ENCODE measurements at places on chromosomes 1 and 21.

GRCh38 chr1:11061652-11062365 is 2.0 kb upstream of the SRM start:
- DNase-seq: no peak

DNA sequence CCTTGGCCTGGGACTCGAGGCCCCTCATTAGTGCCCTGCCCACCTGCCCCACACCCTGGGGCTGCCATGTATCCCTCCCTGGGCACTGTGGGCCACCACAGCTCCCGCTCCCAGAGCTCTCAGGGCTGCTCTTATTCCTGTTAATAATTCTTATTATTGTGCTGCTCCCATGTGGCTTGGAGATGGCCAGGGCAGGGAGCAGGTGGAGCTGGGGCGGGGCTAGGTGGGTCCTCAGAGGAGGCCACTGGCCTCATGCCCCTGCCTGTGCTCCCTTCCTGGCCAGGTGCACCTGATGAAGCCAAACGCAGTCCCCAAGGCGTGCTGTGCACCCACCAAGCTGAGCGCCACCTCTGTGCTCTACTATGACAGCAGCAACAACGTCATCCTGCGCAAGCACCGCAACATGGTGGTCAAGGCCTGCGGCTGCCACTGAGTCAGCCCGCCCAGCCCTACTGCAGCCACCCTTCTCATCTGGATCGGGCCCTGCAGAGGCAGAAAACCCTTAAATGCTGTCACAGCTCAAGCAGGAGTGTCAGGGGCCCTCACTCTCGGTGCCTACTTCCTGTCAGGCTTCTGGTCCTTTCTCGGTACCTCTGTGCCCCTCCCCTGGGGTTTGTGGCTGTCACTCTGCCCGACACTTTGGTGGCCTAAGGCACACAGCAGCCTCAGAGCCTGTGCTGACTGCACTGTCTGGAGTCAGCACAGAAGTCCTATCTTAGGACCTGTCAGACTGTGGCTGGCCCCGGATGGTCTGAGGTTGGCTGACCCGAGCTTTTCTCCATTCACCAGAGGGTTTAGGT is 34.1 kb downstream of the BMP8A start:
- no peak for DNase-seq

GRCh38 chr1:59477286-59477685 is 180.4 kb downstream of the FGGY start:
- no peak for DNase-seq

GRCh38 chr1:218259800-218260199 is 25.3 kb upstream of the RRP15 start:
- peak; percentile 17 for DNase-seq

DNA sequence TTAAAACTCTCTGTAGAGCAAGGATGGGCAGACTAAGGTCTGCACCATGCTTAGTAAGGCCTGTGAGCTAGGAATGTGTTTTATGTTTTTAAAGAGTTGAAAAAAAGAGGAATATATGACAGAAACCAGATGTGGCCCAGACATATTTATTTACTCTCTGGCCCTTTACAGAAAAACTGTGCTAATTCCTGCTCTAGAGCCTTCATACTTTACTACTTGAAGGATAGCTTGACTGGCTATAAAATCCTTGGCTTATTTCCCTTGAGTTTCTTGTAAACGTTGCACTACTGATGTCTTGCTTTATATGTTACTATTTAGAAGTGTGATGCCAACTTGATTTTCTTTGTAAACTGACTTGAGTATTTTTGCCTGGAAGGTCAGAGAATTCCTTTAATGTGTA is 33.5 kb downstream of the CTBS start:
- peak; percentile 30 for DNase-seq

DNA sequence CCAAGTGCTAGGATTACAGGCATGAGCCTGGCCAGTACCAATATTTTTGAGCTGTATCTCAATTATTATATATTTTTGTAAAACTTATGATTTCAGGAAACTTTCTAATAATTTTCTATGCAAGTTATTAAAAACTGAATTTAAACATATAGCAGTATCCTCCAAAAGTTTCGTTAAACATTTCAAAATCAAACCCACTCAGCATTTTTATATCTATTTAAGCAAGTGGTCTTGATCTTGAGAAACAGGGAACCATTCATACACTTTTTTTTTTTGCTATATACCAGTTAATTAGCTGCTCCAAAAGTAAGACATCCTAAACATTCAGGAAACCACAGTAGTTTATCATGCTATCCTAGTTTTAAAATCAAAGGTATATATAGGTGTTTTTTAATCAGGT is 22.0 kb downstream of the SHCBP1L start:
- DNase-seq: no peak

- DNase-seq: no peak
Measured at GRCh38 chr1:175755516-175756070, 12.2 kb upstream of the TNR start.

- DNase-seq: no peak
Measured at GRCh38 chr1:17251701-17252376, 2.9 kb downstream of the PADI3 start.

Measured in hepatocyte (in vitro differentiated cells).